ENCODE measurements at places on chromosomes 7 and 10. TPM values are rescaled to one million over a fixed set of nuclear protein-coding genes. Genes with fewer than 3 reads are reported as not detected.

Gene LHFPL3
- polyA plus RNA-seq = 0.17 TPM

Gene PON3
- polyA plus RNA-seq = 53.7 TPM

Gene ZNF518A
- polyA plus RNA-seq = 14.5 TPM

Gene PNLIPRP3
- polyA plus RNA-seq = not detected

DNA sequence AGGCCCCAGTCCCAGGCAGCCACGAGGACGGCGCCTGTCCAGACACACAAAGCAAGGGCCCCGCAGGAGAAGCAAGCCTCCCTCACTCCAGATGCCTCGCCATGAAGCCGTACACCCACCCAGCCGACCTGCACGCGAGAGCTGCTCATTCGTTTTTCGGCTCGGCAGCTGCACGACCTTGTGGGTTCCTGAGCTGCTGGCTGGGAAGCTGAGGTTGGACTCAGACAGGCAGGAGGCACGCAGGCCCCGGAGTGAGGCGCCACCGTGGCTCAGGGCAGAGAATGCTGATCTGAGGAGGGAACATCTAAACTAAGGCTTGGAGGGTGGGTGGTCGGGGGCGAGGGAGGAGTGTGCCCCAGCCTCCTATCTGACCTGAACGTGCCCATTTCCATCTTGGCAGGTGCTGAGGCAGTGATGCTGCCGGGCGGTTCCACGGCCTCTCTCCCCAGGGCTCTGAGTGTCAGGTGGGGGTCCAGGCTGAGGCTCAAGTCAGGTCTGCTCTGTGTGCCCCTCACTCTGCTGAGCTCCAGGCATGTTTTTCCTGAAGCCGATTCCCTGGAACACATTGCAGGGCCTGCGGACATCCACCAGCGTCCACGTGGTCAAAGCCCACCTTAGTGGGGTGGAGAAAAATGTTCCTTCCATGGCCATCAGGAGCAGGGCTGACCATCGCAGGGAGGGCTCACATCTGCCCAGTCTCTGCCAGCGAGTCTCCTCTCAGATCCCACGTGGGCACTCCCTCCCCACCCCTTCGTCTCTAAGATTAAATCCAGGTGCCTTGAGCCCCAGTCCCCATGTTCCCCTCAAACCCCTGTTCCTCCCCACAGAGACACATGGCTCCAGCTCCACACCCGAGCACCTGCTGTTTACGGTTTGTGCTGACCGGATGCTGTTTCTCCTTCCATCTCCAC lies 28.1 kb upstream of the FAM20C start:
- DNase-seq = no peak

DNA sequence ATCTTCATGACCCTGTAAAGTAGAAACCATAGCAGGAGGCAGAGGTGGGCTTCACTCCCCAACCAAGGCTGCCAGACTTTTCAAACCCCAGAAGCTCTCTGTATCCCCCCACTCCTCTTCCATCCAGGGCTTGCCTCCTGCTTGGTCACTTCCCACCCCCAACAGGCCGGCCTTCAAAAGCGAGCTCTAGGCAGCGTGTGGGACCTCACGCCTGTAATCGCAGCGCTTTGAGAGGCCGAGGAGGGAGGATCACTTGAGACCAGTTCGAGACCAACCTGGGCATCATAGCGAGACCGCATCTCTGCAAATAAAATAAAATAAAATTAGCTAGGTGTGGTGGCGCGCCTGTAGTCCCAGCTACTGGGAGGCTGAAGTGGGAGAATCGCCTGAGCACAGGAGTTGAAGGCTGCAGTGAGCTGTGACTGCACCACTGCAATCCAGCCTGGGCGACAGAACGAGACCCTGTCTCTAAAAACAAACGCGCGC lies 743 bp upstream of the POR start:
- no peak for DNase-seq

- DNase-seq = no peak
These were observed 112.9 kb downstream of the LHPP start for GRCh38 chr10:124574456-124575070.

GRCh38 chr10:70378122-70378521 lies 4.3 kb downstream of the LRRC20 start:
- no peak for DNase-seq

- DNase-seq = no peak
These were observed 202.5 kb upstream of the GPR26 start for GRCh38 chr10:123463698-123464097.

DNA sequence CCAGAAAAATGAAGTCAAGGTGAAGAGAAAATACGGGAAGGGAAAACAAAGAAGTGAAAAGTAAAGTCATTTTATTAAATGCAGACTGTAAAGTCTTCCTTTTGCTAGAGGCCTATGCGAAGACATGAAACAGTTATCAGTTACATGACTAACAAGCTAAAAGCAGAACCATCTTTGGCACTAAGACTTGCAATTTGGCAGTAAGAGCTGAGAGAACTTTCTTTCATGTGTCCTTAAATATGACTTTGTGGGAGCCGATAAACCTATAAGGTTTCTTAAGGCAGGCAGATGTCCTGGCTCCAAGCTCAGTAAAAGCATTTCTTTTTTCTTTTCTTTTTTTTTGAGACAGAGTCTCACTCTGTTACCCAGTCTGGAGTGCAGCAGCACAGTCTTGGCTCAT lies 10.4 kb downstream of the ANLN start:
- no peak for DNase-seq

DNA sequence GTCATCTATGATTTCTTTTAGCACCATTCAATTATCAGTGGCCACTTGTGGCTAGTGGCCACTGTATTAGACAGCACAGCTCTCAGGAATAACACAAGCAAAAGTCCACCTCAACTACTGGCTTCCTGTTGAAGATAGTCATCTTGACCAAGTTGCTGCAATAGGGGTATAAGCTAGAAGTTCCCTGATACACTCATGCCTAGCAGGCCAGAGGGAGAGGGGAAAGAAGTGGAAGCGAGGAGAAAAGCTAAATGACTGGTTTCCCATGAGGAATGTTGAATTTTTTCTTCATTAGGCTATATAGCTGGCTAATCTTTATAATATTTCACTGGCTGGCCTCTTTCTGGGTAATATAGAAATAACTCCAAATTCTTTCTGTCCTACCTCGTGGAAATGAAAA lies 327.5 kb upstream of the MEOX2 start:
- no peak for DNase-seq

- no peak for DNase-seq
These were observed 45.0 kb upstream of the CSTF2T start for GRCh38 chr10:51744235-51745000.

DNA sequence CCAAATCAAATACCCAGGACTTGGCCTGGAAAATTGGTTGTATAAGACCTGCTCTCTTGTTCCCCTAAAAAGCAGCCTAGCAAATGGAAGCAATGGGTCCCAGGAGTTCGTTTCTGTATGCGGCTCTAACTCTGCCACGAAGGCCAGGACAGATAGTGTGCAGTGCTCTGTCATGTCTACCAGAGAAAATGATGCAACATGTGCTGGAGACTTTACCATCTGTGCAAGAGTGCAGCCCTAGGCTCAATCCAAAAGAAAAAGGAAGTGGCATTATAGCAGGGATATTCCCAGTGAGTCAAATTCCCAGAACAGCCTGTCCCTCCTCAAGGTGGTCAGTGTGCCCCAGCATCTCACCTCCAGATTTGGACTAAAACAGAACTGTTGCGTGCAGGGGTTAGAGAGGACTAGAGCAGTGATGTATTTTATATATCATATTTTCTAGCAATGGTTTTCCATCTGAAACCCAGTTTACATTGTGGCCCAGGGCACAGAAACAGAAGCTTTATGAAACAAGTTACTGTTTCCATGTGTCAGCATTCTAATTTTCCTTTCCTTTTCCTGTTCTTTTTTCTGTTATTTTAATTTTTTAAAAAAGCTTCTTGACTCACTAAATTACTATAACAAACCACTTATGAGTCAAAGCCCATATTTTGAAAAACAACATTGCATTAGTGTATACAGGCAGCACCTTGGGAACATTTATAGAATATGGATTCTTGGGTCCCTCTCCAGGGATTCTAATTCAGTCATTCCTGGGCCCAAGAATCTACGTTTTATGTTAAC lies 311.2 kb downstream of the RNLS start:
- no peak for DNase-seq

DNA sequence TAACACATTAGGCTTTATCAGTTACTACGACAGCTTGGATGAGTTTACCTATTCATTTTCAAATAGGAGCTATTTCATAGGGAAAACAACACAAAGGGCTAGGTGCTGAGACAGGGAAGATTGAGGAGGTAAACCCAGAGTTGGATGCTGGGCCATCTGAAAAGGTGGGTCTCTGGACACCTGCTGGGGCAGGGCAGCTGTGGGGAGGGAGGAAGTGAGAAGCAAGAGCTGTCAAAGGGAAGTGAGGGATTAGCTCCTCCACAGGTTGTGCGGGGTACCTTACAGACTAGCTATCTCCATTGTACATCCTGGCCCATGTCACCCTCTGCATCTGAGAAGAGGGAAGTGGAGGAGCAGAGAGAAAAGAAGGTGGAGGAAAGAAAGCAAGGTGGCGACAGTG lies 48.9 kb downstream of the BLNK start:
- DNase-seq = no peak

DNA sequence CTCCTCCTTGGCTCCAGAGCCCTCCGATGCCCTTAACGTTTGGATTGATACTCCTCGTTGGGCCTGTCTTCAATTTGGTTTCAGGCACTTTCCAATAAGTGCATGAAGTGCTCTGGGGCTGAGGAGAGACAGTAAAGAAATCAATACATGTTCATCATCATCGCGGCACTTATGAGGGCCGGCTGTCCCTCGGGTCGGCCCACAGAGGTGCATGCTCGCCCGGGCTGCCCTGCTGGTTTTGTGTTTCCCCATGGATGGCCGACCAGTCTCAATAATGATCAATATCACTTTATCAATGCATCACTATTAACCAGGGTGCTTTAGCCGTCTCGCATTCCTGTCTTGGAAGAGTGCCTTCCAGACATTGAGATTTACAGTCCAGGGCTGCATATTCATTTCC lies 154.2 kb downstream of the EBF3 start:
- no peak for DNase-seq

GRCh38 chr10:8269976-8270375 lies 215.5 kb downstream of the GATA3 start:
- DNase-seq = no peak

GRCh38 chr7:139232377-139232717 lies 1.3 kb downstream of the UBN2 start:
- no peak for DNase-seq

- DNase-seq = no peak
These were observed 41.4 kb downstream of the GNA12 start for GRCh38 chr7:2802504-2803341.

GRCh38 chr7:47254081-47254977 lies 327.6 kb downstream of the TNS3 start:
- peak; percentile 88 for DNase-seq
